Choroid plexus epithelial cell (primary cell): ENCODE measurements at places on chromosomes 11 and 22.
A peak's percentile ranks its signal among the peaks of the same experiment; 100 is the strongest.

DNA sequence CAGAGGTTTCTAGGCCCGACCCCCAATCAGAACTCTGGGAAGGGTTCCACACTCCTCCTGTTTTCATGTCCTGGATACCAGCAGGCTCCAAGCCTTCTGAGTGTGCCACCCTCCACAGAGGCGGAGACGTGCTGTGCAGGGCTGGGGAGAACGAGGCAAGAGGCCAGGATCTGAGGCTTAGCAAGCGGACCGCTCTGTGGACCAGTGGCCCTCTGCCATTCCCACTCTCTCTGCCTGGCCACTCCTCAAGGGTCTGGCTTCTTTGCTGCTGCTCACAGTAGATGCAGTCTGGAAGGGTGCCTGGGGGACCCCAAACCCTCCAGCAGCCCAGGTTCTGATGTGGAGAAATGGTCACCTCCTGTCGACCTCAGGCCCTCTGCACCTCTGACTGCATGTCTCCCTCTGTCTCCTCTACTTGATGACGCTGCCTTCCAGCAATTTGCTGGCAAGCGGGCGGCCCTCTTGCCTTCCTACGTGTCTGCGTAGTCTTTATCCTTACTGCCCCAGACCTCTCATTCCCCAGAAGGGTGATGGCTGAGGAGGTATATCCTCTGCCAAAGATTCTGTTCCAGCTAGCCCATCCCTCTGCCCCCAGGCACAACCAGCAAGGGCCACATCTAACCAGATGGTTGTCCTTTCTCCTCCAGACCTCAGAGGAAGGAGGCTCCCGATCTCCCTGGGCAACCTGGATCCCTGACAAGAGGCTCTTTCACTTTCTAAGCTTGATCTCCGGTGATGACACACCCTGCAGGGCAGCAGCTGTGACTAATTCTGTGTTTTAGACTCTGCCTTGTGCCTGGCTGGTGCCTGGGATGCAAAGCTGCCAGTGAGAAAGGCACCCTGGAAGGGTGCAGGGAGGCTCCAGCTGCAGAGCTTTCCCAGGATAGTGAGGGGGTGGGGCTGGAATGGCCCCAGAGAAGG is 87.3 kb downstream of the NAT10 start:
- peak; percentile 89 for DNase-seq

- peak; percentile 64 for DNase-seq
These were observed 10.9 kb upstream of the TSKU start for GRCh38 chr11:76772100-76772782.

DNA sequence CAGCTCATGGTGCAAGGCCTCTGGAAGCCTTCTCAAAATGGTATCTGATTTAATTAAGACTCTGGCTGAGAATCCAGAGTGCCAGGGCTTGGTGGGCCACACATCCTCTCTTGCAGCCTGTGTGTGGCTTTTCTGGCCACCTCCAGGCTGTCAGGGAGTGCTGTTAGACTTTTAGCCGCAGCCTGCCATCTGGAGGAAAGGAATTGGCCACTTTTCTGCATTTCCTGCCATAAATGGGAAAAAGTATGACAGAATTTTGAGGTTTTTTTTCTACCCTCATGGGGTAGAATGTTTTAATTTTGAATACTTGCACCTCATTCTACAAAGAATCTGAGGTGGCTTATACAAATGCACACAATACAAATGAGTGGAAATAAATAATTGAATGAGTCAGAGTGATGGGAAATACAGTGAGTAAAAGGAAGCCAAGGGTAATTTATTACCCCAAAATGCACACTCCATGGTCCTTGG is 218.4 kb downstream of the ADAMTS15 start:
- DNase-seq = no peak

DNA sequence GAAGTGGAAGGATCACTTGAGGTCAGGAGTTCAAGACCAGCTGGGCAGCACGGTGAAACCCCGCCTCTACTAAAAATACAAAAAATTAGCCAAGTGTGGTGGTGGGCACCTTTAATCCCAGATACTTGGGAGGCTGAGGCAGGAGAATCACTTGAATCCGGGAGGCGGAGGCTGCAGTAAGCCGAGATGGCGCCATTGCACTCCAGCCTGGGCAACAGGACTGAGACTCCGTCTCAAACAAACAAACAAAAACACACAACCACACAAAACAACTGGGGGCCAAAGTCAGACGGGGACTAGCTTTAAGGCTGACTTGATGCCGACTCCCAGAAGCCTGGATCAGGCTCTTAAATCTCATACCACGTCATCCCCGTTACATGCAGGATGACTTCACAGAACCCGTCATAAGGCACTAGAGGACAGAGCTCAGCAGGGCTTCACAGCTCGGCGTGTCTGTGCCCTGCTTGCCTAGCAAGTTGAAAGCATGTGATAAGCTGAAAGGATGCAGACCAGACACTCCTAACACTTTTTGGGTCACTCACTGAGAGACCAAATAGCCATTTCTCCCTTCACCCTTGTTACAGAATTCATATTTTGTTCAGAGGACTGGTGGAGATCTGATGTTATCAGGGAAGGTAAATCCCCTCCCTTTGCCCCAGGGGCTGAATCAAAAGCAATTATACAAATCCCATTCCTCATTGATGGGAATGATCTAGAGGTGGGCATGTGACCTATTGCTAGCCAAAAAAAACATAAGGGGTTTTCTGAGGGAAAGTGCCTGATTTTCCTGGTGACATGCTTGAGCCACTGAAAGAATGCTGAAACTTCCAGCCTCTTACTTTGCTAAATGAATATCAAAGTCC is 65.4 kb downstream of the GAB2 start:
- peak; percentile 63 for DNase-seq

GRCh38 chr11:128200467-128200866 is 386.9 kb downstream of the ETS1 start:
- no peak for DNase-seq

DNA sequence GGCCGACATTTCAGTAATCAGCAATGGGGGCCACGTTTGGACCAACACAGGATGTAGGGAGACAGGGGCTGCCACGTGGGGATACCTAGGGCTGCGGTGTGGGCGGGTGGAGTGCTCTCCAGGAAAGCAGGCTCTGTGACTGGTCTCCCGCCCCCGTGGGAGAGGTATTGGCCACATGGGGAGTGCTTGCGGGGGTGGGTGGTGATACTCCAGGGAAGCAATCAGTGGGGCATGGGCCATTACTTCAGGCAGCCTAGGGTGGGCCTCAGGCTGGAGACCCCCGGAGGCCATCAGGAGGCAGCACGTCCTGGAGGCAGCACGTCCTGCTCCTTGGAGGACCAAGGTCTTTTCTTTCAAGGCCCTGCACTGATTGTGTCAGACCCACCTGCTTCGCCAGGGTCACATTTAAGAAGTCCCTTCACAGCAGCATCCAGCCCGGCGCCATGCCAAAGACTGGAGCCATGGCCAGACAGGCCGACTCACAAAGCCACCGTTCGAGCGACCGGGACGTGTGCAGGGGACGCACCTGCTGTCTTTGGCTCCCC is 3.0 kb upstream of the MUC2 start:
- no peak for DNase-seq

DNA sequence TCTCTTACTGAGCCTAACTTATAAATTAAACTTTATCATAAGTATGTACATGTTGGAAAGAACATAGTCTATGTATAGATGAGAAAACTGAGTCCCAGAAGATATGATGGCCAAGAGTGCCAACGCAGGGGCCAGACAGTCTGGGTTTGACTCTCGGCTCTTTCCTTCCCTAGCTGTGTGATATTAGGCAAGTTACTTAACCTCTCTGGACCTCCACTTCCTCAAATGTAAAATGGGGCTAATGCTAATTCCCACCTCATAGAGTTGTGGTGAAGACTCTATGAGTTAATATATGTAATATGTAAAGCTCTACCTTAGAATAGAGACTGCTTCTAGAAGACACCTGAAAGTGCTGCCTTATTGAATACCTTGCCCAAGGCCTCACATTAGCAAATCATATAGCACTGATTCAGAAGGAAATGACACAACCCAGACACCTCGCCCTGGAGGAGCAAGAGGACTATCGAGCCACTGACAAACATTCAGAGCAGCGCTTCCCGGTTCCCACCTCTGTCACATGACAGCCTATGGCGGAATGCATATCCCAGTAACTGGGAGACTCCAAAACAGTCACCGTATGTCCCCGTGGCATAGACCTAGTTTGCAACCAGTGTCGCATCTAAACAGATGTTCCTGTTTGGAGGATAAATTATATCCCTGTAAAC is 11.3 kb upstream of the CCDC86 start:
- DNase-seq = no peak

GRCh38 chr11:20712912-20713311 is 43.5 kb downstream of the NELL1 start:
- no peak for DNase-seq

DNA sequence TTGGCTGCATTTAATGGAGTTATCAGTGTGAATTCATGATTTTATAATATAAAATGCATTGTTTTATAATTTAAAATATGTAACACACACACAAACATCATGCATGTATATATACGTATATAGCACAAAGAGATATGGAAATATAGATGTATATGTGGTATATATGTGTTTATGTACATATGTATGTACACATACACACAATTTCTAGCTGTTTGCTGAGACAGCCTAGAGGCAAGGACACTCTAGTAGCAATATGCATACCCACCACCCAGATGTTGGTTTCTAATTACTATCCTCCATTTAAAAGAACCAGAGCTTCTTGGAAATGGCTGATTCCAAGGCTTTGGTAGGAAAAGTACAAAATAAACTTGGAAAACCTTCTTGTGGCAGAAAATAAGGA is 50.4 kb downstream of the RBFOX2 start:
- DNase-seq = no peak

DNA sequence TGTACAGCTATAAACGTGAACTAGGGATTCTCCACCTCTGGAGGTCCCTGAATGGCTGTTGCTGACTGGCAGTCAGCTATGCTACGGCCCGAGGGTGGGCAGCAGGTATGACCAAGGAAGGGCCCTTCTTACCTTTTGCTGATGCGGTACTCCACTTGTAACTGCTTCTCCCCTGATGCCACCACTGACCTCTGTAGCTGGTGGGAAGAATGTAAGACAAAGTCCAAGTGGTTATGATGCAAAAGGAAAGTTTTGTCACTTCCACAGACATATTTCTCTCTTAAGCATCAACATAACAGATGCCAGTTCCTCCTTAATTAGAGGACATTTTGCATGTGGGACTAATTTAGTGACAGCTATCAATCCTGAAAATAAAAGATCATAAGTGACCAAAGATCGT is 32.2 kb downstream of the P4HA3 start:
- peak; percentile 58 for DNase-seq

- no peak for DNase-seq
These were observed 13.5 kb downstream of the MOGAT2 start for GRCh38 chr11:75731095-75731494.

DNA sequence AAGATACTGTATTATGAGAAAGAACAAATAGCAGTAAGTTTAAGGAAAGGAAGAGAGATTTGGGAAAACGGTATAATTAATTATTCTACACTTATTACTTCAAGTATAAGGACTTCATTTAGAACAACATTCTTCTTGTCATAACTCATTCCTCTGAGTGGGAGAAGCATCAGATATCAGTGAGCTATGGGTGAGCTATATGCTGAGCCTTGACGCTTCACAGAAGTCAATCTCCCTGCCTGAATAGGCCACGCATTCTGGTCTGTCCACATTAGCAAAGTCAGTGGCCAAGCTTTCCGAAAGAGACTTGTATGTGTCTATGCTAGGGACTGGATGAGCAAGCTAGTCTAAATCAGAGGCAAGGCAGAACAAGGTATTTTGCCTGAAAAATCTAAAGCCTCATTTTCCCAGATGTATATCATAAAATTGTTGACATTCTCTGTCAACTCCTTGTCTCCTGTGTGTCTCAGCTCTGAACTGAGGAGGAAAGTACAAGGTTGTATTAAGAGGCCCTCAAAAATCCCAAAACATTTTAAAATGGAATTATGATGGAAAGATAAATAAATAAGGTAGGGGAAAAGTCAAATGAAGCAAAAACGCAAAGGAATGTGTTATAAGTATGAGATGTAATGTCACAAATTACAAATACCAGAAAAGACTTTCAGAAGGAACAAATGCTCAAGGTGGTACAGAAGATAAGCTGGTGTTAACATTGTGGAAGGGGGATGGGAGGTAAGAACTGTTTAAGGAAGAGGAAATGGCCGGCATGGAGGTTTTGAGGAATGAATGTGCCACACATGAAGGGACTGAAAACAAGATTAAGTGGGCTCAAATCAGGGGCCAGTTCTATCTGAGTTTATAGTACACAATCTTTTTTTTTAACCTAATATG is 1.4 kb downstream of the OR52N2 start:
- DNase-seq = no peak

DNA sequence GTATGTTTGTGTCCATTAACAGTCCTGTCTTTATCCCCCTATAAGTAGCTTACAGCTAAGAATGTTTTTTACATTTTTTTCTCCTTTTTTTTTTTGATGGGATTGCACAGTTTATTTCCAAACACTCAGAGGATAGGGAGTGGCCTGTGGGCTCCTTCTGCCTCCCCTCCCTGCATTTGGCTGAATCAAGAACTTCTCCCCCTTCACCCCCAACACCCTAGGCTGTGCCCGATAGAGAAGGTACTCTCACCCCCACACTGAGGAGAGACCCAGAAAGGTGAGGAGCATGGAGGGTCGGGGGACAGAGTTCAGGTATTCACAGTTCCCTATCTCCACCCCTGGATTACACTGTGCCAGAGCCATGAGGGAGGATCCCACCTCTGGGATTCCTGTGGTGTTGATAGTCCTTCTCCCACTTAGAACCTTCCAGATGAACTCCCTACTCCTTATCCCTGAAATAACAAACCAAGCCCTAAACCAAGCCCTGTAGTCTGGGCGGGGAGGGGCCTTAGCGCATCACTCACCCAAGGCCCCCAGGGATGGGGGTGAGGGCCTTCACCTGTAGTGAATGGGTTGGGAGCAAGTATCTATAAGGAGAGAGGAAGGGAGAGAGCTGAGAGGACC is 97.1 kb downstream of the ADAMTS15 start:
- no peak for DNase-seq

- DNase-seq = no peak
These were observed 24.2 kb downstream of the POU2AF3 start for GRCh38 chr11:111322534-111322933.

- DNase-seq = peak; percentile 39
These were observed 34.4 kb downstream of the PRDM11 start for GRCh38 chr11:45180848-45181192.

DNA sequence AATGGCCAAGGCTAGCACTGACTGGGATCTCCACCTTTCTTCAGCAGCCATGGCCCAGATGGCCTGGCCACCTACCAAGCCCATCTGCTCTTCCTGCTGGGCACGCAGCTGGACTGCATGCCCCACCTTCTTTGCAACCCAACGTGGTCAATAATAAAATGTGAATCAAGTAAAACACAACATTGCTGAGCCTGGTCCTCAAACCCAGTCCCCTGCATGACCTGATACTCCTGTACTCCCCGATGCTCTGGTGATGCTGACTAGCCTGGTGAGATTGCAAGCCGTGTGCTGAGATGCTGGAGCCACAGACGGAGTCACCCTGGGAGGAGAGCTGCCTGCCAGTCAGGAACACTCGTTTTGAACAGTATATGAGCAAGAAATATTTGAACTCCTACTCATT is 34.0 kb downstream of the PARVG start:
- no peak for DNase-seq

GRCh38 chr11:10023212-10023611 is 270.8 kb downstream of the SBF2 start:
- peak; percentile 38 for DNase-seq
